CD4-positive, alpha-beta memory T cell (primary cell): ENCODE measurements at places on chromosomes 12 and 14.

DNA sequence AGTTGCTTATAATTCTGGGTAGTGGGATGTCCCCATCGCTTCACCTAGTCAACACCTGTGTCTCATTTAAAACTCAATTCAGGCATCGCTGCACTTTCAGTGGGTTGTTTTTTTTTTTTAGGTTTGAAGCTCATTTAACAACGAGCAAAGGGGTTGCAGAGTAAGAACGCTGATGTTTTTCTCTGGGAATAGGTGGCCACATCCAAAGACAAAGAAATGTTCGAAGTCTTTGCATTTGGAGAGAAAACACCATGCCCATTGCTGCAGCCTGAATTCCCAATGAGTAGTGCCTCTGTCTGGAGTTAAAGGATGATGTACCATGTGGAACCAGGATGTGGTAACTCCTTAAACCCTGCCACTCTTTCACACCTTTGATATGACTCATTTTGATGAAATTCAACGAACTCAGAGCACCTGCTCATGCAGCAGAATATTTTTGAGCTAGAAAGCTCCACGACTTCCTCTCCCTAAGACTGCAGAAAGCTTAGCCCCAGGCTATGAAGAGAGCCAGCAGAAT lies 35.1 kb upstream of the BATF start:
- DNase-seq = peak; percentile 16

- no peak for DNase-seq
Observed at GRCh38 chr14:96058576-96059200, 19.5 kb downstream of the C14orf132 start.

DNA sequence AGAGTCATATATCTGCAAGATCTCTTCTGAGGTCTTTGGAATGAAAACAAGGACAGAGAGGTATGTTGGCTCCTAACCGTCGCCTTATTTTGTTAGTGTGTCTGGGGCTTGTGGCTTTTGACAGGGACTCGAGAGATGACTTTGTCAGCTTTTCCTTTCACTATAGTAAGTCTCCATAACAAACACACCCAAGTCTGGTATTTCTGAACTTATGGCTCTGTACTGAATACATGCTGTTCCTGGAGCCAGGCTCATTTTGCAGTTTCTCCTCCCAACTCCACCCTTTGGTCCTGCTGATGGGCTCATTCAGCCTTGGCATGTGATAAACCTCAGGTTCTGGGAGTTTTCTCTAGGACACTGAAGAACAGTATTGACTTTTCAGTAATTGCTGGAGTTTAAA lies 27.7 kb upstream of the TMED10 start:
- DNase-seq = no peak

- peak; percentile 79 for DNase-seq
Observed at GRCh38 chr12:64610079-64610659, at the start of gene RASSF3. RASSF3 (plus strand) TSS chr12:64610495; CDS start chr12:64610633, 138 bp downstream.

GRCh38 chr14:105888784-105889665 lies 362.6 kb downstream of the TMEM121 start:
- DNase-seq = no peak

- peak; percentile 62 for DNase-seq
Observed at GRCh38 chr14:58238252-58239243, 6.1 kb upstream of the PSMA3 start.

GRCh38 chr14:23559926-23560520 lies 4.0 kb downstream of the THTPA start:
- DNase-seq = no peak

GRCh38 chr12:104686196-104686595 lies 229.4 kb downstream of the CHST11 start:
- DNase-seq = no peak

DNA sequence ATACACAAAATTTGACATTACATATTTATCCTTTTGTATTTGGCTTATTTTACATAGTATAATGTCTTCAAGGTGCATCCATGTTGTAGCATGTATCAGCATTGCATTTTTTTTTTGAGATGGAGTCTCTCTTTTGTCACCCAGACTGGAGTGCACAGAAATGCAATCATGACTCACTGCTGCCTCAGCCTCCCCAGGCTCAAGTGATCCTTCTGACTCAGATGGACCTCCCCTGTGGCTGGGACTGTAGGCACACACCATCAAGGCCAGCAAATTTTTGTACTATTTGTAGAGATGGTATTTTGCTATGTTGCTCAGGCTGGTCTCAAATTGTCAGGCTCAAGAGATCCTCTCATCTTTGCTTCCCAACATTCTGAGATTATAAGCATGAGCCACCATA lies 214.4 kb upstream of the ALG10B start:
- no peak for DNase-seq

GRCh38 chr14:67581643-67582042 lies 18.4 kb downstream of the PIGH start:
- DNase-seq = no peak

GRCh38 chr12:46404225-46404631 lies 31.7 kb upstream of the SLC38A2 start:
- DNase-seq = no peak

GRCh38 chr12:76312315-76312714 lies 35.9 kb downstream of the BBS10 start:
- no peak for DNase-seq

DNA sequence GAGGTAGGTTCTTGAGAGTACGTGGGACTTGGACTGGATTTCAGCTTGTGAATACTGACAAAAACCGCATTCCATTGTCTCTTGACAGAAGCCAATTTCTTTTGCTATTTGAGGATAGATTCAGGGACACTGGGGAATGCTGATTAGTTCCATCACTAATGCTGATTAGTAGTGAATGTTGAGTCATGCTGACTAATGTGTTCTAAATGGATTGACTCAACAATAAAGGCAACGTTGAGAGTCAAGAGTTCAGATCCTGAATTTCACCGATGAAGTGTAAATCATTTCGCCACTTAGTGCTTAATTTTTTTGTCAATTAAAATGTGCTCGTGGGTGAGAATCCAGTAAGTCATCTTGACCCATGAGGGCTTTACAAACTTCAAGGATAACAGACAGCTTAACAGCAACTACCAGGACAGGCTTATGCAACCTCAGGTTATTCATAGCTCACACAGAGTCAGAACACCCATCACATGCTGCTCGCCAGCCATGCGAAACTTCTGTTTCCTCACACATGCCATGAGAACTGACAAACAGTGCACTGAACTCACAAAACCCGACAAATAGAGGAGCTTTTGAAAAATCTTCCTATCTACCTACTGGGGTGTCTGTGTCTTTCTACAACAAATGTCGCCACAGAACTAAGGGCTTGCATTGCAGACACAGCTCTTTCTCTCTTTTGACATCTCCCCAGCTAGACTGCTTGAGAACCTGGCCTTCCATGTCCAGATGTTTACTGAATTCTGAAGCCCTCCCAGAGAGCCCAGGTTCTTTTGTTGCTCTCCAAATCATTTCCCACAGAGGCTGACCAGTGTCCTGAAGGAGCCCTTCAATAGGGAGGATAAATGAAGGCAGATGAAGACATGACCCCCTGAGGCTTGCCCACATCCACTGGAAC lies 316.4 kb downstream of the ZFP36L1 start:
- DNase-seq = no peak

DNA sequence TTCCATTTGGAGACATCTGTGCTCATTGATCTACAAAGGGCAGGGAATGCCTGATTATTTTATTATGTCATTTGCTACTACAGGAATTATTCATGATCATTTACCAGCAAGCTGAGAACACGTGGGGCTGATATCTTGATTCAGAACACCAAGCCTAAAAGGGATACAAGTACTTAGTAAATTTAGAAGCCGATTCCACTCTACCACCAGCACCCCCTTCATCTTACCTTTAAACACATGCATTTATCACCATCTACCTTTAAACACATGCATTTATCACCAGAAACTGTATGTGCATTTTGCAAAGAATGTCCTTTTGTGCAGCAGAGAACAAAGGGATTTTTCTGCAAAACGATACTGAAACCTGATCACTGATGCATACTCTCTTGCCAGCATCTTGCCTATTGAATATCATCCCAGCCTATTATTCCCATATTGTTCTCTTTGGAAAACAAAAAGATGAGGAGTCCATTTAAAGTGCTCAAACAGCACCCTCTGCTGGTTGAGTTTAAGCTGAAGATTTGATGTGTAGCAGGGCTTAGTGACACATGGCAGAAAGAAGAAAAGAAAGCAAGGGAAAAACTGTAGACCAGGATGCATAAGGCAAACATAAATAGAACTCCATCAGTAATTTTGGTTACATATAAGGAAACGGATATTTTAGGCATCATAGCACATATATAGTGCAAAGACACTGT lies 132.6 kb upstream of the PLEKHG7 start:
- peak; percentile 54 for DNase-seq

DNA sequence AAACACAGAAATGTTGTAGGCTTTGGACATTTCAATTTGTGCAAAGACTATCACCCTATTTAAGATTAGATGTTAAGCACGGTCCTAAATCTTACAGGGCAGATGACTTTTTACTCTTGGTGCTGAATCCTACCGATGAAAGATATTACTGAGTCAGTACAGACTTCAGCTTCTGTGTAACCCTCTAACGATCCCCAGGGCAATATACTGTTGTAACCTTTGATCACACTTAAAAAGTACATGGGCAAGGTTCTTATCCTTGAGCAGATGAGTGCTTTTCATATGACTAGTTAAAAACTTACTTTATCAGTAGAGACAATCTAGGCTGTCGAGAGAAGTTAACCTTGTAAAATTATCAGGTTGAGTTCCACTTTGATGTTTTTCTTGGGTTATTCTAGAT lies 22.5 kb downstream of the PDE3A start:
- DNase-seq = no peak

- no peak for DNase-seq
Observed at GRCh38 chr12:124125203-124125871, 152.3 kb downstream of the ZNF664 start.

DNA sequence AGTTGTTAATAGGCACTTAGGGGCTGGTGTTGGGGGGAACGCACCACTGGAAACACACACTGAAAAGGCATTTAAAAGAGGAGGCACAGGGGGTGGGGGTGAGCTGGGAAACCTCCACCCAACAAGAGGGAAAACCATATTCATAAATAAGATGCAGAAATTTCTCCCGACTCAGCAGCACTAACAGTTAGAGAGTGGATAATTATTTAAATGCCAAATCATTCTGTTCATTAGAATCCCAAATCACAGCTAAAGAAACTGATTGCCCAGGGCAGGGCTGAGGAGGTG lies 60.7 kb upstream of the FAM222A start:
- DNase-seq = no peak

GRCh38 chr14:59067127-59067894 lies 121.2 kb upstream of the DAAM1 start:
- DNase-seq = no peak

- no peak for DNase-seq
Observed at GRCh38 chr12:123939716-123940626, 32.7 kb downstream of the CCDC92 start.

GRCh38 chr12:91804533-91804932 lies 341.1 kb downstream of the BTG1 start:
- DNase-seq = no peak

- no peak for DNase-seq
Observed at GRCh38 chr12:124884587-124885438, 21.1 kb upstream of the SCARB1 start.

- DNase-seq = no peak
Observed at GRCh38 chr12:5582018-5582417, 150.1 kb downstream of the NTF3 start.

DNA sequence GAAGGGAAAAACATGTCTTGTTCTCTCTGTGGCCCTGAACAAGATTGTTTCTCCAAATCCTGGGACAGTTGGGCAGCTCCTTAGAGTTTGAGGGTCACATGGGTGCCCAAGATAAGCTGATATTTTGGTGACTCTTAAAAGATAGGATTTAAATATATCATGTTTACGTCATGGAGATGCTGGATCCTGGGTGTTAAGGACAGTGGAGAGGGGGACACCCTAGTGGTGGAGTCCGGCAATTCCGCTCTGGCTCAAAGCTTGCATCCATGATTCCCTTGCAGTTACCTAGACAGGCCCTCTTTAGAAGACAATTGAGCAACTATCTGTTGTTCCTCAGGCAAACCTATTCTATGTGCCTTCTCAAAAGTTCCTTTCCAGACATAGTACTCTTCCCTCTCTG lies 101.8 kb downstream of the CMKLR1 start:
- no peak for DNase-seq

DNA sequence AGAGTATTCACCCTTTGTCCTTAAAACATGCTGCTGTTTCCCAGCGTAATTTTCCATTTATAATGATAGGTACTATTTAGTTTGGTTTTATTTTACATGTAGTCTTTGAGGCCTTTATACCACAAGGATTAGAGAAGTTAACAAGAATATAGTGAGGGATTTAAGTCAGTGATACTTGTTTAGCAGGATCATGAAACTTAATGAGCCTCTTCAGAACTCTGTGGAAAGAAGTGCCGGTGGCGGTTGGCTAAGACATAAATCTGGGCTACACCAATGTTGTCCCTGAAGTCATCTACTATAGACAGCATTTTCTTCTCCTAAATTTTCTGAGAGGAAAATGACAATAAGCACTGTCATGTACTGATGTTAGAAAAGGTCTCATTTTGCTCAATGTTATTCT lies 1226.0 kb upstream of the SEL1L start:
- DNase-seq = no peak

DNA sequence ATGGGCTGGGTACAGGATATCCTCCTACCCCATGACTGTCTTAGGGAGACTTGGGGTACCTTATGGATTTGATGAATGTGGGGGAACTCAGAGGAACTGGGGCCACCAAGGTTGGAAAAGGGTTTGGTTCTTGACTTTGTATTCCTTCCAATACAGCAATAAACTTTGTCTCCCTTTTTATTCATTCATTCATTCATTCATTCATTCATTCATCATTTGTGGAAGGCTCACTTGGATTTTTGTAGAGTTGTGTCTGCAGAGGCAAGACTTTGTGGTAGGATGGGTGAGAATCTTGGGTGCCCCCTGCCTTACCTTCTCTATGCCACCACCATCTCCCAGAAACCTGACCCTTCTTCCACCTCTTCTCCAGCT lies 21.1 kb downstream of the SOAT2 start:
- no peak for DNase-seq

- no peak for DNase-seq
Observed at GRCh38 chr14:66600416-66600815, 92.5 kb downstream of the GPHN start.

DNA sequence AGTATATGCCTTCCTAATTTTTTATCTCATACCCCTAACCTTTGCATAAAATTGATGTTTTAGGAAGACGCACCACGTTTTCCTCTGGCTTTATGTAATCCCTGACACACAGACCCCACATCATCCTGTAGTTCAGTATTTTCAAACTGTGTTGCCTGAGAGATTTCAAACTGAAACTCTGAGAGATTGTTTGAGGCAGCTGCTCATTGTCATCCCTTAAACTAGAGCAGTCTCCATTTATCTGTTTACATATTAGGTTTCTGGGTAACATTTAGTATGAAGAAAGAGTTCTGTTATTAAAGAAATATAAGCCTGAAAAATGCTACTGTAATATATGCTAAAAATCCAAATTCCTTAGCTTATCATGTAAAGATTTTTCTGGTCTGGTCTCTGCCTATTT lies 24.3 kb downstream of the MNAT1 start:
- DNase-seq = no peak

GRCh38 chr14:64841121-64841651 lies 38.5 kb downstream of the SPTB start:
- DNase-seq = no peak

- no peak for DNase-seq
Observed at GRCh38 chr12:57126061-57126460, 2.2 kb upstream of the LRP1 start.

- no peak for DNase-seq
Observed at GRCh38 chr14:77088219-77088618, 9.8 kb upstream of the CIPC start.
